ENCODE measurements at places on chromosomes 16 and 17.

DNA sequence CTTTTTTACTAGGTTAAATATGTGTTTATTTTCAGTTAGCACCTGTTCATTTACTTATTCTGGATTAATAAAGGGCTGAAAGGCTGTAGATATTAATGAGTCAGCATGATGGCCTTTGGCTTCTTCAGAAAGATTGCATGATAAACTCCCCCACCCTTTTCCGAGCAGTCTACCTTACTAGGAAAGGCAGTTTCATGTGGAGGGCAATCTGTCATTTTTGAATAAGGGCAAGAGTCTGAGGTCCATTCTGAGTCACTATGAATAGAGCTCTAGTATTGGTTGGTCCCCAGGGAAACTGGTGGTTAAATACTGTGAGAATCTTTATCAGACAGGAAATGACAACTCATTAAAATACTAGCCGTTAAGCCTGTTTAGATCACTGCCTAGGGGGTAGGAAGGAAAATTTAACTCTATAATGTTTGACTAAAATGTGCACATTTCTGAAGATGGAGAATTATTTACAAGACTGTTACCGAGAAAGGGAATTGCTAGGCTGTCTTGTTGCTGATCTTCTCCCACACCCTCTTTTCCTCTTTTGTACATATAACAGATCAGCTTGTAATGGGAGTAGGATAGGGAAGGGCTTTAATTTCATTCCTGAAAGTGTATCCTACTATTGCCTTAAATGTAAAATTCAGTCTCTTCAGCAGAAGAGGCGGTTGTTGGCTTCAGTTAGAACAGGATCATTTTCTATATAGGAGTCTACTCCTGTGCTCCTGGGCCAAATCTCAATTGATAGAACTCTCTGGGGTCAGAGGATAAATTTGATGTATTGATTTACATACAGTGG is 63.3 kb downstream of the TUBD1 start:
- peak; percentile 98 for DNase-seq

- DNase-seq, result no peak
Measured at GRCh38 chr17:73718912-73719311, 74.7 kb upstream of the SDK2 start.

- DNase-seq, result no peak
Measured at GRCh38 chr17:75486951-75487350, 28.4 kb downstream of the CASKIN2 start.

- no peak for DNase-seq
Measured at GRCh38 chr17:7184091-7184488, 4.9 kb upstream of the ASGR1 start.

DNA sequence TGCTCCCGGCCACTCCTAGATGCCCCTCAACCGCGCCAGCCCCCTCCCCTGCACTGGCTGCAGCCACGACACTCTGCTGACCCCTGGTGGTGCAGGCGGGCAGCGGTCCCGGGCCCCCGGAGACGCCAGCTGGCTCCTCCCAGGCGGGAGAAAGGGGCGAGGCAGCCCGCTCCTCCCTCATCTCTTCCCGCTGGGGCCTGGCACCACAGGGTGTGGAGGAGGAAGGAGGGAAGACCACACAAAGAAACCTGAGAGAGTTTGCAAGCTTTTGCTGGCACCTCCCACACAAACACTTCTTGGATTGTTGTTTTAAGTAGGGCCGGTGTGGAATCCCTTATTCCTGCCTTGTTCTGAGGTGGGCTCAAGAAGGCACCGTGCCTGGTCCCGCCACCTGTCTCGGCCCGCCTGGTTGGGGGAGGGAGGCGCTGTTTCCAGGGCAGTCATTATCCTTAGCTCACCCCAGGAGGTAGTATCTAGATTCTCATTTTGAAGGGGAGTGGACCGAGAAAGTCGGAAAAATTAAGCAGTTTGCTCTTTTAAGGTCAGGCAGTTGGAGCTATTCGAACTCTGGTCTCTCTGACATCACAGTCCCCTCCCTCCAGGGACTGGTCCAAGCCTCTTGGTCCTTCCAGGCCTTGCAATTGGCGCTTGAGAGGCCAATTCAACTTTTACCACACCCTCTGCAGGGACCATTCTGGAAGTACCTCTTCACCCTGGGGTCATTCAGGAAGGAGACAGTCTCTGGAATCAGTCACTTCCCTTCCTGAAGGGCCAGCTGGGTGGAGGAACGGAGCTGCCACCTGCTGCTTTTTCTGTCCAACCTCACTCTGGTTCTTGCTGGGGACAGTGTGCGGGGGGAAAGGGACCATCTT is 959 bp upstream of the ANKRD13B start:
- no peak for DNase-seq

- DNase-seq, result no peak
Measured at GRCh38 chr16:2095315-2095853, 40.3 kb downstream of the PKD1 start.

GRCh38 chr17:65079489-65079900 is 23.0 kb upstream of the GNA13 start:
- DNase-seq, result no peak

DNA sequence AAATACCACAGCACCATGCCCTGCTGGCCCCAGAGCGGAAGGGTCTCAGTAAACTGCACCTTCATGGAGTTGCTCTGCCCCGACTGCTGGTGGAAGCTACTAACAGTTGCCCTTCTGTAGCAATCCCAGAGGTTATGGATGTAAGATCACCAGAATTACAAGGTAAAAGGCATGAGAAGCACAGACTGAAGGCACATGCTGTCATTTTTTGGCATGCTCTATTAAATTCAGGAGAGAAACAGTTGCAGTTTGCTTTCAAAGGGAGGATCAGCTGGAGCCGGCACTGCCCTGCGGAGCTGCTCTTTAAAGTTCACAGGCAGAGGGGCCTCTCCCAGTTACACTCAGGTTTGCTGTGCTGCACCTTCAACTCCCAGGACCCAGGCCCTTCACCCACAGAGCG is 19.2 kb downstream of the NPRL3 start:
- no peak for DNase-seq

DNA sequence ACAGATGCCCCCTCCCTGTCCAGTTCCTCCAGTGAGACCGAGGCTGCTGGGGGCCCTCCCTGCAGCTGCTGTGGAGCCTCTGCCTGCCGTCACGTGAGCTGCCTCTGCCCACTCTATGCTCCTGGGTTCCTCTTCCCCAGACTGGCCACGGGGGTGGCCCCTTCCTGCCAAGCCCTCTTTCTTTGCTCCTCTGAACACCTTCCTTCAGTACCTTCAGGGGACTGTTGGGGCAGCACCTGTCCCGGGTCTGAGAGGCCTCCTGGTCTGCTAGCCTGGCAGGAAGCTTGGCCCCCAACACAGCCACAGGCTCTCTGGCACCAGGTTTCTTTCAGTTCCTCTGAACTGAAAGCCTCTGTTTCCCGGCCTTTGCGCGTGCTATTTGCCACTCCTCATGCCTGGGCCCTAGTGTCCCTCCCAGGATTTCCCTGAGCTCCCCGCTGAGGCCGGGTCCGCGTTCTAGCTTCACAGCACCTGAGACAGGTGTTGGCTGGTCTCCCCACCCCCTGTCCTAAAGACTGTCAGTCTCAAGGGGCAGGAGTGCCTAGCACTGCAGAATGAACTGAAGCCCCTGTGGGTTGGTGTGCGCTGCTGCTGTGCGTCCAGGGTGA is 6.6 kb upstream of the ATP6V0C start:
- DNase-seq, result no peak

DNA sequence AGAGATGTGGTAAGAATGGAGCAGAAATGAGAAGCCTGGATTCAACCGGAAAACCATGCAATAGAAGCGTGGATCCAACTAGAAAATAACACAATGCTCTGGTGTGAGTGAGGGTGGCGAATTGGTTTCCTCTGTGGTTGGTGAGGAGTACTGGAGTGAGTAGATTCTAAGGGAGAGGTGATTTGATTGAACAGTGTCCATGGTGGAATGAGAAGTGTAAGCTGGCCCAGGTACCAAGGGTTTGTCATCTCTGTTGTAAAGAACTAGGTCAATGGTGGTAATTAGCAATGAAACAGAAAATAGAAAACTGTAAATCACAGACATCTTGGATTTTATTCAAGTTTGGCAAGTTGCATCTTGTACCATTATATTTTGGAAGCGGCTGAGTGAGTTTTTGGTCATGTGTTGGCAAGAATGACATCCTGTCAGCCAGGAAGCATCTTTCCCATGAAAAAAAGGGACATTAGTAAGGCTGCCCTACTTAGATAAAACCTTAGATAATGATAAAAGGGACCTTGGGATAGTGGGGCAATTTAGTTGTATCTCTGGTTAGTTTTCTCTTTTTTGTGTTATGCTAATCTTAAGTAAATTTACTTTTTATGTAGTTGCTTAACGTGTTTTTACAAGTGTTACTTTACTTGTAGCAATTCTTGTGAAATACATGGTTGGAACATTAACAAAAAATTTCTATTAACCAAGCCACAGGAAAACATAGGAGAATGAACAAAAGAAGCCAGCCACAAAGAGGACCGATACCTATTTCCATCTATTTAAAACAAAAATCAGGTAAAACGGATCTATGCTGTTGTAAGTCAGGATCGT is 20.9 kb downstream of the HSD17B2 start:
- no peak for DNase-seq

DNA sequence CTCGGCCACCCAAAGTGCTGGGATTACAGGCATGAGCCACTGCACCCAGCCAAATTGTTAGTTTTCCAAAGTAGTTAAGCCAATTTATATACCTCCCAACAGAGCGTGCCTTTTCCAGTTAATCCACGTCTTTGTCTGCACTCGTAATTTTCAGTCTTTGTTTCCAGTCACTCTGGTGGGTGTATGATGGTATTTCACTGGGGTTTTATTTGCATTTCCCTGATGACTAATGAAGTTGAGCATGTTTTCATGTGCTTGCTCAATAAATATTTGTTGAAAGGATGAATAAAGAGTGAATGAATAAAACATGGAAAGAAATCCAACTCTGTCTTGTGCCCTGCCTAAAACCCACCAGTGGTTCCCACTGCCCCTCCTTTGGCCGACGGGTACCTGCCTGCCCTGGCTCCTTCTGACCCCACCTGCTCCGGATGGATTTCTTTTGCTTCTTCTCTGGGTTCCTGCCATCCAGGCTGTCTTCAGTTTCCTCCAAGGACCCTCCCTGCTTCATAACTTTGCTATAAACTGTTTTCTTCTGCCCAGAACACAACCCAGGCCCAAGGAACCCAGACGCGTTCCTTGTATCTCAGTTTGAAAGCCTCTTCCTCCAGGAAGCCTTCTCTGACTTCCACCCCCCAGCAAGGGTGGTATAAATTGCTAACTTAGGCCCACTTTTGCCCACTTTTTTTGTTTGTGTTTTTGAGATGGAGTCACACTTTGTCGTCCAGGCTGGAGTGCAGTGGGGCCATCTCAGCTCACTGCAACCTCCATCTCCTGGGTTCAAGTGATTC is 3.0 kb upstream of the ABCC1 start:
- DNase-seq, result peak; percentile 52

DNA sequence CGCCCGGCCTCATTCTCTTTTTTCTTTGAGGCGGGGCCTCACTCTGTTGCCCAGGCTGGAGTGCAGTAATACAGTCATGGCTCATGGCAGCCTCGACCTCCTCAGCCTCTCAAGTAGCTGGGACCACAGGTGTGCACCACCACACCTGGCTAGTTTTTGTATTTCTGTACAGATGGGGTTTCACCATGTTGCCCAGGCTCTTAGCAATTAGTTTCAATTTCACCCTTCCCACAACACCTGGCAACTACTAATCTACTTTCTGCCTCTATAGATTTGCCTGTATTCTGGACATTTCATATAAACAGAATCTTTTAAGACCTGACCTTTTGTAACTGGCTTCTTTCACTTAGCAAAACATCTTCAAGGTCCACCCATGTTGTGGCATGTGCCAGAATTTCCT is 8.0 kb upstream of the NT5M start:
- DNase-seq, result no peak

- no peak for DNase-seq
Measured at GRCh38 chr16:72224260-72224768, 52.4 kb upstream of the PMFBP1 start.

- no peak for DNase-seq
Measured at GRCh38 chr16:82241469-82242052, 71.5 kb upstream of the MPHOSPH6 start.

DNA sequence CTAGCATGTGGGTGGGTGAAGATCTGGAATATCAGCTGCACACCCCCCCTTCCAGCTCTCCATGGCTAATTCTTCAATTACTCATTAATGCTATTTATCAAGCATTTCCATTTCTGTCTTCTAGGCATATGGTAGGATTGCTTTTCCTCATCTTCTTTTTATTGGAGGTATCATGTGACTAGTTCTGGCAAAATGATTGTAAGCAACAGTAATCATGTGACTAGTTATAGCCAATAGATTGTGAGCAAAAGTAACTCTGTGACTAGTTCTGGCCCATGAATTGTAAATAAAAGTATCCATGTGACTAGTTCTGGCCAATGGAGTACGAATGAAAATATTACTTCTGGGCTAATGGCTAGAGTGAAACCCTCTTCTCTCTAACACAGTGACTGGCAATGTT is 107.0 kb upstream of the TMEM132E start:
- no peak for DNase-seq

DNA sequence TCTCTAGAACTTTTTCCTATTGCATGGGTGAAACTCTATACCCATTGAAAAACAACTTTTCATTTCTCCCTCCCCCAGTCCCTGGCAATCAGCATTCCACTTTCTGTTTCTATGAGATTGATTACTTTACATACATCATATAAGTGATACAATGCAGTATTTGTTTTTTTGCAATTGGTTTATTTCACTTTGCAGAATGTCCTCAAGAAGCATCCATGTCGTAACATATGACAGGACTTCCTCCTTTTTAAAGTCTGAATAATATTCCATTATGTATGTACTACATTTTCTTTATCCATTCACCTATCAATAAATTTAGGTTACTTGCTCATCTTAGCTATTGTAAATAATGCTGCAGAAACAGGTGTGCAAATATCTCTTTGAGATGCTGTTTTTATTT is 8.8 kb downstream of the IL21R start:
- DNase-seq, result no peak

GRCh38 chr16:83835586-83836566 is 28.1 kb downstream of the HSBP1 start:
- peak; percentile 38 for DNase-seq

- no peak for DNase-seq
Measured at GRCh38 chr17:58416937-58417299, 416 bp downstream of the RNF43 start.

GRCh38 chr17:64496348-64496785 is 487 bp downstream of the POLG2 start:
- DNase-seq, result no peak

DNA sequence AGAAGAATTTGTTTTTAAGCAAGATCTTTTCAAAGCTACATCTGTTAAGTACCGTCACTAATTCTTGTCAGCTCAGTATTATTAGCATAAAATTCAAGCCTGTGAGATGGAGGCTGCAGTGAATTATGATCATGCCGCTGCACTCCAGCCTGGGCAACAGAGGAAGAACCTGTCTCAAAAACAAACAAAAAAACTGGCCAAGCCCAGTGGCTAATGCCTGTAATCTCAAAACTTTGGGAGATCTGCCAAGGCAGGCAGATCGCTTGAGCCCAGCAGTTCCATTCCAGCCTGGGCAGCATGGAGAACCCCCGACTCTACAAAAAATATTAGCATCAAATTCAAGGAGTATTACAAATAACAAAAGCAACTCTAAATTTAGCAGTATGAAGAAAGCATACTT is 88.0 kb downstream of the STXBP4 start:
- no peak for DNase-seq

DNA sequence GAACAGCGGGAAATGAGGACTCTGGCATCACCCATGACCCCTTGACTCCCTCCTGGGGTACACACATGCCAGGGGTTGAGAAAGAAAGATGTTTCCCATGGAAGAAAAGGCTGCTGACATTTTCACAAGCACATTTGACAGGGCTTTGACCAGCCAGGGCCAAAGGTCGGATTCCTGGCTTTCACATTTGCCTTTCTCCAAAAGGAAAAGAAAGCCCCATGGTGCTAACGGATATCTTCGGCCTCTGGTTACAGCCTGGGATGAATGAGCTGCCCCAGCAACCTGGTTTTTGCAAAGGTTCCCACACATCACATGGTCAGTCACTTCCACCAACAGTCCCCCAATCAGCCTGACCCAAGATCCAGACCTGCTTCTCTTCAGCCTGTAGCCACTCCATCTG is 478.2 kb upstream of the CDH11 start:
- DNase-seq, result no peak
